ENCODE measurements at places on chromosomes 2 and 18.

GRCh38 chr2:239075918-239076758 lies 228.3 kb downstream of the TWIST2 start:
- DNase-seq, result no peak

- DNase-seq, result no peak
Measured at GRCh38 chr2:223294756-223295155, 242.8 kb downstream of the KCNE4 start.

DNA sequence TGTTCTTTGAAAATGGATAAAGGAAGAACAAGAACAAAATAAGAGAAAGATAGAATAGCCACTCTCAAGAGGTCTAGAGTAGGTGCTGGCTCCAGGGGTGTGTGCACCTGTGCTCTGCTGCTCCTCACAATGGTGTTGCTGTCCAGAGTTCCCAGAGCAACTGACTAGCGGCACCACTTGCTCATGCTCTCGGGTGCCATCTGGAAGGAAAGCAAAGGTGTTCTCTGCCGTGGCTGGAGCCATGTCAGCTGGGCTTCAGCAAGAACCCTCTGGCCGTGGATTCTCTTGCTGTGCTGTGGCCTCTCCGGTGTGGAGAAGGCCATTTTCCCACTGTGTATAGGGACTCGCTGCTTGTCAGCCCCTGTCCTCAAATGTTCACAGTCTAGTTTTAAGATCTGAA lies 114.6 kb upstream of the TEX51 start:
- no peak for DNase-seq

DNA sequence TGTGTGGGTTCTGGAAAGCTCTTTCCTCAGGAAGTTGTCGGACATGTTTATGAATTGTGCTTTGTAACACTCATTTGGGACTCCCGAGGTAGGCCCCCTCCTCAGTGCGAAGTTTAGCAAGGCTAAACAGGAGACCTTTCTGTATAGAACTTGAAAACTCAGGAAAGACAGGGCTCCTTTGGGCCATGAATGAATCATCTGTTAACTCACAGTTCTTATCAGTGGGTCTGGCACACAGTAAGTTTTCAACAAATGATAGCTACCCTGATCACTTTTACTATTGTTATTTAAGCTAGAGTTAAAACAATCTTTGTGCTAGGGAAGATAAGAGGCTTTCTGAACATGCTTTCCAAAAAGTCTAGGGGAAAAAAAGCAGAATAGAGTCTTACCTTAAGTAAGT lies 430.5 kb upstream of the ETAA1 start:
- DNase-seq, result no peak

DNA sequence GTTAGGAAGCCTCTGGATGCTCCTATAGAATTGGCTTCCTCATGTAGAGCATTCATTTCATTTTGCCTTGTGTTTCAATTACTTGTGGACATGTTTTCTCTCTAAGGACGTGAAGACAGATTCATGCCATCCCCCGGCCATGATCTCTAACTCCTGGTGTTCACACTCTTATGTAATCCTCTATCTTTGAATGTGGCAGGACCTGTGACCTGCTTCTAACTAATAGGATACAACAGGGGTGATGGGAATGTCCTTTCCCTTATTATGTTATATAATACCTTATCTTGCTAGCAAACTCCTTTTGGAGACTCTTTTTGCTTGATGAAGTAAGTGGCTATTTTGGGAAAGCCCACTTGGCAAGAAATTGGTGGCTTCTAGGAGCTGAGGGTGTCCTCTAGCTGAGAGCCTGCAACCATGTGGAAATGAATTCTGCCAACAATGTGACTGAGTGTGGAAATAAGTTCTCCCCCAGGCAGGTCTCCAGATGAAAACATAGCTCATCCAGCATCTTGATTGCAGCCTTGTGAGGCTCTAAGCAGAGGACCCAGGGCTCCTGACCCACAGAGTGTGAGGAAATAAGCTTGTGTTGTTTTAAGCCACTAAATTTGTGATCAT lies 13.8 kb downstream of the DPYSL5 start:
- no peak for DNase-seq

- no peak for DNase-seq
Measured at GRCh38 chr2:205703471-205704126, 21.3 kb downstream of the NRP2 start.

DNA sequence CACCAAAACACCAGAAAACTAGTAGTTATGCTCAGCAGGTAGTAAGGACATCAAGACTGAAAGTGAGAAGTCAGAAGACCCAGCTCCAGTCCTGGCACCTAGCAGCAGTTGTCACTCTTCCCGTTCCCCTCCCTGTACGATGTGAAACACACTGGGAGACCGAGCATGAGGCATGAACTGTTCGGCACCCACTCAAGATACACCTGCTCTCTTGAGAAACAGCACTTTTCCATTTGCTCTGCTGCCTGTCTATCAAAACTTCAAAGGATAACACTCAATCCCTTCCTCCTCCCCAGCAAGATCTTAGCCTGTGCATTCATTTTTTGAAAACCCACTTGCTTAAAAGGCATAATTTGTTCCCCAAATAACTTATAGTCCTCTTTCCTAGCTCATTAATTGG lies 123.9 kb downstream of the PLEKHM3 start:
- no peak for DNase-seq

GRCh38 chr2:44547718-44548117 lies 186.0 kb downstream of the CAMKMT start:
- DNase-seq, result no peak

DNA sequence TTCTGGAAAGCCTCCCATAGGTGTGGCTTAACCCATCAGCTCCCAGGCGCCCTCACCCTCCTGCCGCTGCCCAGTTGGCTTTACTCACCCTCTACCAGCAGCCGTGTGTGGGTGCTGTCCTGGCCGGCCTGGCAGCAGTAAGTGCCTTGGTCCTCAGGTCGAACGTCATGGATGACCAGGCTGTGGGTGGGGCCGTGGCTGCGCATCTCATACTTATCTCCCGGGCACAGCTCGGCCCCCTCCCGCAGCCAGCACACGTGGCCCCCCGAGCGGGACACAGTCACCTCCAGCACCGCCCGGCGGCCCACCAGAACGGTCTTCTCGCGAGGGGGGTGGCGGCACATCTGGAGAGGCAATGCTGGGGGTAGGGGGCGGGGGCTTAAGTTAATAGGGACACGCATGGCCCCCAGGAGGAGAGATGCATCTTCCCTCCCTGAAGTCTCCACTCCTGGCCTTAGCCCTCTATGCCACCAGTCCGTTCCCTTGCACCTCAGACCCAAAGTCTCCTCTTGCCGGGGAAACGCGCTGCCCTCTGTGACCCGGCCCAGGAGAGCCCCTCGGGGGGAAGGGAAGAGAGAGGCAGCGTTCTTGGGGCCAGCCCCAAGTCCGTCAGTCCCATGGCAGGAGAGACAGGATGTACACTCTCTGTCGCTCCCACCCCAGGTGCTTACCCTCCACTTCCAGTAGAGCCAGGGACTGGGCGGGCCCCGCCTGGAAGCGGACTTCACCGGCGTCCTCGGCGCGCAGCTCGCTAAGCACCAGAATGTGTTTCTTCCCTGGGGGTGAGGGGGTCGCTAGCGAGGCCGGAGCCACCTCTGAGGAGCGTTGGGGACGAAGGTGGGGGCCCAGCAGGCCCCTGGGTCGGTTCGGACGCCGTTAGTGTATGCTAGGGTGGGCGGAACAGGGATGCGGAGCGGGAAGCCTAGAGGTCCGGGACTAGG lies 7.9 kb downstream of the TMEM198 start:
- DNase-seq, result no peak

All from GM12864 (cell line).